ENCODE measurements at places on chromosomes 7 and 10.

DNA sequence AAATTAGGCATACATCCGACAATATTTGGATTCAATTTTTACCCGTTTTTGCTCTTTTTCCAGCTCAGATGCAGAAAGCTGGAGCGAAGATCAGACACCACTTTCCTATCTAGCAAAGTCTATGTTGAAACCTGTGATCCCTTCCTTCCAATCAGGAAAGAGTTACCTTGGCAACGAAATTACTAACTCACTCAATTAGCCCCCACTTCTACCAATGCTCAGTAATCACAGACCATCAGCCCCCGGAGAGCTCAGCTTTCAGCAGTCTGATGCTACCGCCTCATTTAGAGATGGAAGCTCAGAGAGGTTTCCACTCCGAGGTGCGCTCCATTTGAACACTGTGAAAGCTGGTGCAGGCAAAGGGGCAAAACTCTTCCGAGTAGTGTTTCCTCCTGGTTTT lies 6.7 kb downstream of the FRAT1 start:
- DNase-seq = no peak

DNA sequence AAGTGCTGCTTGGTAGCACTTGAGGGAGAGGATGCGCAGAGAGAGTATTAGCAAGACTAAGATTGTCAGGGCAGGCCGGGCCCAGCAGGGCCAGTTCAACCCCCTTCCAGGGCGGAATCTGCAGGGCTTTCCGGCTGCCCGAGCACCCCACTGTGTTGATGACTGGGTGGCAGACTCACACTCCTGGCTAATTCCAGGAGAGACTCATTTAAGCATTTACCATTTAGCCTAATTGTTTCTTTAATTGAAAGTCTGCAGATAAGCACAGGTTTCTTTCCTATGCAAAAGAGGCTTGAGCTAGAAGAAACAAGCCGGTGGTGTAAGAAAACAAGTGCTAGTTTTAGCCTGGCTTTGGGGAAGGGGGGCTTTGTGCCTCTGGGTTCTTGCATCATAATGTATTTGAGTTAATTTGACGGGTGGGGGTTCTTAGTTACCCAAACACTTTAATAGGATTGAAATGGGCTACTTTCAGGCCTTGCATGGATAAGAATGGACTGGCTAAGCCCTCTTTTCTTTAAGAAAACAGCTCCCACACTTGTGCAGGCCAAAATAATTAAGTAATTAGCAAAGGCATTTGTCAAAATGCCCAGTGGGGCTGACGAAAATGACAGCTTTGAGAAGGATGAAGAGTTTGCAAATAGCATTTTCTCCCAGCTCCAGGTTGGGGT lies 201.3 kb downstream of the MYOF start:
- DNase-seq = no peak

DNA sequence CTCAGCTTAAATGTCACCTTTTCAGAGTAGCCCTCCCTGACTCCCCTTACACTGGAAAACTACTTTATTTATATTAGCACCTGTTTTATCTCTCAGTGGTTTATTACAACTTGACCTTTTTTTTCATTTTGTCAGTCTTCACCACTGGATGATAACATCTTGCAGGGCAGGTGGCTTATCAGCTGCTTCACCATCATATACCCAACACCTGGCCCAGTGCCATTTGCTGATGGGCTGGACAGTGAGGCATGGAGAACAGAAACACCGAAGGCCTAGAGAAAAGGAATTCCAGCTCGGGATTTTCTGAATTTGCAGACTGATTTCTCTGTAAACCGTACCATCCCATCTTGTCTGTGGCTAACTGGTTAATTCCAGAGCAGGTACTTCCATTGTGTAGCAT lies 48.5 kb downstream of the SORCS3 start:
- DNase-seq = no peak

DNA sequence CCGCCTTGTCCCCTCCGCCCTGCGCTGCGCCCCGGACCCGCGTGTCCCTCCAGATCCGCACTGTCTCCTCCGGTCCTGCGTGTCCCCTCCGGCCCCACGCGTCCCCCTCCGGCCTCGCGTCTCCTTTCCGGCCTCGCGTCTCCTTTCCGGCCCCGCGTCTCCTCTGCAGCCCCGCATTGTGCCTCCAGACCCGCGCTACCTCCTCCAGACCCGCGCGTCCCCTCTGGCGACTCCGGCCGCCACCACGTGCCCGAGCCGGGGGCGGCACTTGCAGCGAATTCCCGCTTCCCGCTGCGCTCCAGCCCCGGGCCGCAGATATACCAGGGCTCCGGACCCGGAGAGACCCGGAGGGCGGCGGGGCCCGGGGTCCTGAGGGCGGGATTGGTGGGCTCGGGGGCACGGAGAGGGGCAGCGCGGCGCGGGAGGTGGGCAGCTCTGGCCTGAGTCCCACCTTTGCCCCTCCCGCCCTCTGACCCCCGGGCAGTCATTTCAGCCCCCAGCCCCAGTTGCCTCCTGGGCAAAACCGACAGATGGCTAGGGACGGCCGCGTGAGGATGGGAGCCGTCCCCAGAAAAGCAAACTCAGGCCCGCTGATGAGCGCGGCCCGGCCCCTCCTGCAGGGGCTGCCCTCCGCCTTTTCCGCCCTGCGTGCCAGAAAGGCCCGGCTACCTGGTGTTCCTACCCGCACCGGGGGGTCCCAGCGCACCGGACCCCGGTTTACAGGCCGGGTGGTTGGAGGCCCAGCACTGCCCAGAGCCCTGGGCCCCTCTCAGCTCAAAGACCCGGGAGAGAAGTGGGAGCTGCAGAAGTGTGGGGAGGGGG lies 56.5 kb downstream of the RBM17 start:
- DNase-seq = no peak

DNA sequence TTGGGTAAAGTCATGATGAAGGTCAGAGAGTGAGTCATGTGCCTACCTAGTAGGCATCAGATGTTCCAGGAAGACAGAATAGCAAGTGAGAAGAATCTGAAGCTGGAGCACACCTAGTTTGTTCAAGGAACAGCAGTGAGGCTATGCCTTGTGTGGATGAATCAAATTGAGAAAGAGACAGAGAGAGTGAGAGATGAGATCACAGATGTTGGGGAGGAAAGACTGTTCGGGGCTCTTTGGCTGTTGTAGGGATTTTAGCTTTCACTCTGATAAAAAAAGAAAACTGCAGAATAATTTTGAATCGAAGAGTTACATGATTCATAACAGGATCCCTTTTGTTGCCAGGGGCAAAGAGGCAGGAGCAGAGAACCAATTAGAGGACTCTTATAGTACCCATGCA lies 6.3 kb downstream of the LIPF start:
- no peak for DNase-seq

DNA sequence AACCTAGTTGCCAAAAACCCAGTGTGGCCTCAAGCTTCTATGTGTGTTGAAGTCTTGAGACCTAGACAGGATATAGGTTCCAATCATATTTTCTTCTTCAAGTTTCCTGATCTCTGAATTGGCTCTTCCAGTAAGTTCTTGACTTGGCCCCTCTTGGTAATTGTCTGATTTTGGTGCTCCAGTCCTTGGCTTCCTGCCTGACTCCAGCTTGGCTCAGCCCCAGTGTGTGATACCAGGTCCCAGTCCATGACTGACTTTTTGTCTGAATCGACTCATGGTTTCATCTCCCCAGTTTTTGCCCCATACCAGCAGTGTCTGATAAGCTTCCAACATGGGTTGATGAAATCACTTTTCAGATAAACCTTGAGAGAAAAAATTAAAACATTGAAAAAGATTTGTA lies 72.3 kb downstream of the FAS start:
- no peak for DNase-seq

DNA sequence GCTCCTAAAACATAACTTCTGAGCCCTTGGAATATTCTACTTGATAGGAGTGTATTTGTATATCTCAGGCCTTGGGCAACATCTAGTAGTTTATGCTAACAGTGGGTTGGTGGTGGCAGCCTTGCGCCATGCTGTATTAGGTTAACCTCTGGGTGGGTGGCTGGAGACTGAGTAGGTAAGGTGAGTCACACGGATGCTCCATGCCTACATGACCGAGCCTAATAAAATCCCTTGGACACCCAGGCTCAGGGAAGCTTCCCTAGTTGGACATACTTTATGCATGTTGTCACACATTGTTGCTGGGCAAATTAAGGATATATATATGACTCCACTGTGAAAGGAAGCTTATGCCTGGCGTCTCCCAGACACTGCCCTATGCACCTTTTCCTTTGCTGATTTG lies 6.0 kb upstream of the DAGLB start:
- DNase-seq = peak; percentile 96

DNA sequence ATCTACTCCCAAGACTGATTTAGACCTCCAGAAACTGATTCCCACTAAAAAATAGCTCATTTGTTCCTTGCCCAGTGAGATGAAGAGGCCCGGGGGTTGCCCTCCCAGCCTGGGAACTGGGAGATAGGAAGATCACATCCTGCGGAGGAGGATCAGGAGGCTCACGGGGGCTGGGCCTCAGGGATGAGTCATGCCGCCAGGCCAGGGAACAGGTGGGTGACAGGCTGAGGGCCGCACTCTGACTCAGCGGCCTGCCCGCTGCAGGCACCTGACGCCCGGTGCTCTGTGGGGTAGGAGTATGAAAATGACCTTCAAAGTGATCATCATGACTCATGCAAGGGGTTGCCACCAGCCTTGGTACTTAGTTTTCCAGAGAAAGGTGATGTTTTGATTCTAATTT lies 104.5 kb upstream of the ZPBP start:
- peak; percentile 6 for DNase-seq

DNA sequence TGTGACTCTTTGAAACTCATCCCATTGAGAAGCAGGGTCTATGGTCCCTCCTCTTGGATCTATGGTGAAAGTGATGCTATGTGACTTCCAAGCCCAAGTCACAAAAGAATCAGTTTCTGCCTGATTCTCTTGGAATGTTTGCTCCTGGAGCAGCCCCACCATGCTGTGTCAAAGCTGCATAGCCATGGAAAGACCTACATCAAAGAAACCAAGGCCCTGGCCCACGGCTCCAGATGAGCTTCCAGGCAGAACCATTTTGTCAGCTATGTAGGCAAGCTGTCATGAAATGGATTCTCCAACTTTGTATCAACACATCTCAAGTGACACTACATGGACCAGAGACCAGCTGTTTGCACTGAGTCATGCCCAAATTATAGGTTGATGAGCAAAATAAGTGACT lies 77.0 kb downstream of the AASS start:
- no peak for DNase-seq

DNA sequence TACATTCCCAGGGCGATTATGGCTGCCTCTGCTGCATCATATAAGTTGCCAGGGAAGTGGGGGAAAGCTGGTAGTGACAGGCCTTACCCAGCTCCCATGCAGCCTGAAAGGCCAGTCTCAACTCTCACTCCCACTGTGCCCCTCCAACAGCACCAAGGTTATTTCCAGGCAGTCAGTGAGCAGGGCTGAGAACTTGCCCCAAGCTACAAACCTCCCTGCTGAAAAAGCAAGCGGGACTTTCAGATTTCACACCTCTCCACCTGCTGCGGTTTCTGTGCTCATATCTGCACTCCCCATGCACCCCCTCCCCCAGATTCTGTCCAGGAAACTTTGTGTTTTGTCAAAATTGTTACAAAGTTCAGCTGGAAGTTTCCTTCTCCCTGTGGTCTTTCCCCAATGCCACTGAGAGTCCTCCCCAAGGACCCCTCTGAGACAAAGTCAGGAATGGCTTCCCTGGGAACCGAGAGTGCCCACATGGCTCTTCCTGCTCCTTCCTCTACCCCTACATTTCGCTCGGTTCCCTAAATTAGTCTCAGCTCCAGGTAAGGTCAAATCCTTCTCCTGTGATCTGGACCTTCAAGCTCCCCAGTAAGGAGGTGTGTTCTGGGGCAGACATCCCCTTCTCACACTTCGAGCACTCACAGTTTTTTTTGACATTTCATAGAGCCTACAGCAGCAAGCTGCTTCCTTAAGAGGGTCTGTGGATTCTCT lies 25.3 kb upstream of the WNT2 start:
- no peak for DNase-seq

- no peak for DNase-seq
These were observed 320.6 kb downstream of the FRMD4A start for GRCh38 chr10:14010101-14010558.

GRCh38 chr7:26477381-26477990 lies 185.8 kb downstream of the SNX10 start:
- DNase-seq = no peak

Data from foreskin keratinocyte (primary cell).